Brain microvascular endothelial cell (primary cell): ENCODE measurements at places on chromosomes 3 and 15.

- no peak for DNase-seq
Measured at GRCh38 chr3:129001806-129002572, 885 bp downstream of the EFCC1 start.

DNA sequence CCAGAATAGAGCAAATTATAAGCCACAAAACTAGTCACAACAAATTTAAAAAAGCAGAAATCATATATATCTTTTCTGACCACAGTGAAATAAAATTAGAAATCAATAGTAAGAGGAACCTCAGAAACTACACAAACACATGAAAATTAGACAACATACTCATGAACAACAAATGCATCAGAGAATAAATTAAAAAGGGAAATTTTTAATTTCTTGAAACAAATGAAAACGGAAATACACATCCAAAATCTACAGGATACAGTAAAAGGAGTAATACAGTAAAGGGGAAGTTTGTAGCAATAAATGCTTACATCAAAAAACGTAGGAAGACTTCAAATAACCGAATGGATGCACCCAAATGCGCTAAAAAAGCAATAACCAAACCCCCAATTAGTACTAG is 19.2 kb downstream of the NME9 start:
- no peak for DNase-seq

DNA sequence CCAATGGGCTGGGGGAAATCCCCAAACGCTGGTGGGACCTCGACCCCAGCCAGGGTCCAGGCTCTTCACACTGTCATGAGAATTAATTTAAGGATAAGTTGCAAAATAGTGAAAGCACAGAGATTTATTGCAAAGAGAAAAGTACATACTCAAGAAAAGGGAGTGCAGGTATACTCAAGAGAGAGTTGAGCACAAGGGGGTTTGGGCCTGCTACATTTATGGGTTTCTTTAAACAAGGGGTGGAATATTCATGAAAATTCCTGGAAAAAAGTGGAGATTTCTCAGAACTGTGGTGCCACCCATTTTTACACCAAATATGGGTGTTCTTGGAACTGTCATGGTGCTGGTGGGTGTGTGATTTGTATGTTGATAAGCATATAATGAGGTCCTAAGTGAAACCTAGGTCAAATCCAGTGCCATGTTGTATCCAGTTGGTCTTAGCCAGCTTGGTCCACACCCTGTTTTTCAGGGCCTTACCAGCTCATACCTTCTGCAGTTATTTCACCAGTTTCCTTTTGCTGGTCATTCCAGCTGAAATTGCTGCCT is 32.6 kb upstream of the NEO1 start:
- DNase-seq = no peak

DNA sequence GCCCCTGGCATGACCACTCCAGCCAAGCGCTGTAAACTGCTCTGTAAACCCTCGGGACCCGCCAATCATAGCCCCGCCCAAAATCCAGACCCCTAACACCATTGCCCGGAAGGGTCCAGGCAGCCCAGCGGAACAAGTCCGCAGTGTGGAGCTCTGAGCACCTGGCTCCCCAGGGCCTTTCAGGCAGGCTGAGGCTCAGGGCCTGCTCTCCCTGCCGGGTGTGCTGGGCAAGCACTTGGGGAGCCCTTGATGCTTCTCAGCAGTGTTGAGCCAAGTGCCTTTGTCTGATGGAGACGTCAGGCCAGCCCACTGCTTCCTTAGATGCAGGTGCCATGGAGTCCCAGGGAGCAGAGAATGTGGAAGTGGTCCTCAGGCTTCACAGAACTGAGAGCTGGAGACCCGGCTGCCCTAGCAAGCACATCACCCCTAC is 106.2 kb downstream of the TLE3 start:
- DNase-seq = no peak

DNA sequence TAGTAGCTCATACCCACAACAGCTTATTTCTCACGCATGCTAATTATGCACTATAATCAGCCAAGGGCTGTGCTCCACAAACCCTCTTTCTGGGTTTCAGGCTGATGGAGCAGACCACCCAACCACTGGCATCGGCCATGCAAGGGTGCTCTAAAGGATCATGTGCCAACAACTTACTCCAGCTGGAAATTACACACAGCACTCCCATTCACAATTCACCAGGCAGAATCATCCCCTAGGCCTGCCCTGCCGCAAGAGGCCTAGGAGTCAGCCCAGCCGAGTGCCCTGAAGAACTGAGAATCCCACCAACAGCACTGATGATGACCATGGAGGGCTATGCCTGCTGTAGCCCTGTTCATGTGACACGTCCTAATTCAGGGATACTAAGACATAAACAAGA is 216.2 kb upstream of the CHRNA7 start:
- DNase-seq = no peak

GRCh38 chr15:77015646-77016320 is 20.9 kb downstream of the PSTPIP1 start:
- no peak for DNase-seq

- DNase-seq = no peak
Measured at GRCh38 chr3:16260046-16260445, 4.7 kb downstream of the DPH3 start.

GRCh38 chr3:195131176-195131575 is 139.8 kb downstream of the XXYLT1 start:
- no peak for DNase-seq

DNA sequence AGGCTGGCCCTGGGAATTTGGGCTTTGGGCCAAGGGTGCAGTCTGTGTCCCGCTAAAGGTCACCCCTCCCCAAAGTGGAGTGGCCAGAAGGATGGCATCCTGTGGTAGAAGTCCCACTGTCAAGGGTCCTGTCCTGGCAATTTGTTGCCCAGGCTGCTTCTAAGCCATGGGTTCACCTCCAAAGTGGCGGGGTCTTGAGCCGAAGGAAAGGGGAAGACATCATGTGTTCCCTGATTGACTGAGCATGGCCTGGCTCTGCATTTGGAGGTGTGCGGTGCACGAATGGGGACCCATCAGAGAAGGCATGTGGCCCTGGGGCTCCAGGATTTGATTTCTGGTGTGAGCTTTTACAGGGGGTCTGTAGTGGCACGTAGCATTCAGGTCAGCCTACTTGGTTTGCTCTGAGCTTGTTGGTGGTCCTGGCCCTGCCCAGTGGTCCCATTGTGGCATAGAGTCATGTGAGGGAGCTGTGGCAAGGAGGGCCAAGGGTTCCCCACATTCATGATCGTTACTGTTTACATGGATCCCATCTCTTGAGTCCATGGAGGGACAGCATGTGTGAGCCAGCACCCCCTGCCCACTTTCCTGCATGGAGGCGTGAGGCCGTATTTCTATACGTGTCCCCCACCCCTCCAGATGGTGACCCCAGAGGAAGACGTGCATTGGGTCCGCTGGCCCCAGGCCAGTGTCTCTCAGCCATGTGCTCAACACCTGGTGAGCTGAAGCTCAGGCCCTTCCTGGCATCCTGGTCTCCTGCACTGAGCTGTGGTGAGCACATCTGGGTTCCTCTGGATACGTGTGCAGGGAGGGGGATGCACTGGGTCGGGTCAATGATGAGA is 225.1 kb downstream of the SNRPN start:
- no peak for DNase-seq

GRCh38 chr3:12181806-12182205 is 23.1 kb upstream of the TIMP4 start:
- no peak for DNase-seq

DNA sequence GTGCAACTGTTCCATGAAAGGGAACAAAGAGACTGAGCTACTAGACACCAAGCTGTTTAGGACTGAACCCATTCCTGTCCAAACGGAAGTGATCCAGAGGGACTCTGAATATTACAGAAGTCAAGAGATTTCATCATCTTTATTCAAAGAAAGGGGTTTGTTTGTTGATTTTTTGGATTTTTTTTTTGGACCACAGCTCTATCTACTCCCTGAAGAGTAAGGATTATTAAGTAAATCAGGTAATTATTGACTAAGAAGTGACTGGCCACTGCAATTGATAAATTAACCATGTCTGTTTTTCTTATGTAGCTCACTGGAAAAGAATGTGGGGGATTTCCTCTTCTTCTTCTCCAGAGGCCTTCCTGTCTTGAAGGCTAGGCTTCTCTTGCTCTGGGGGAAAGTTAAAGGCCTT is 146.6 kb upstream of the TPM1 start:
- peak; percentile 59 for DNase-seq

- no peak for DNase-seq
Measured at GRCh38 chr15:33157371-33158037, 37.0 kb downstream of the FMN1 start.

DNA sequence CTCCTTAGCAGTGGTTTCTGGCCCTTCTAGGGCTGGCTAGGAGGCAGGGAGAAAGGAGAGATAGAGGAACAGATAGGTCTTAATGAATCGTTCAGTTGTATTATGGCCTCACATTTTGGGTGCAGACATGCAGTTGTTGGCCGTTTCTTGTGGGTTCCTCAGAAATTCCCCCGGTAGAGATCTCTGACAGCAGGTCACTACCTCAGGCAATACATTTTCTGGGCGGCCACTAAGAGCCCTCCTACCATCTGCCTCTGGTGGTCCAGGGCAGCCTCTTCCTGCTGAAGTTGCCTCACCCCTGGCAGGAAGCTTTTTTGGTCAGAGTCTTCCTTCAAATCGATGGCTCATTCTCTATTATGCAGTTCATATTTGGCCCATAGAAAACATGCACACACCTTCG is 266.1 kb downstream of the SV2B start:
- DNase-seq = no peak

- DNase-seq = no peak
Measured at GRCh38 chr15:83118291-83118827, 10.9 kb downstream of the TM6SF1 start.

DNA sequence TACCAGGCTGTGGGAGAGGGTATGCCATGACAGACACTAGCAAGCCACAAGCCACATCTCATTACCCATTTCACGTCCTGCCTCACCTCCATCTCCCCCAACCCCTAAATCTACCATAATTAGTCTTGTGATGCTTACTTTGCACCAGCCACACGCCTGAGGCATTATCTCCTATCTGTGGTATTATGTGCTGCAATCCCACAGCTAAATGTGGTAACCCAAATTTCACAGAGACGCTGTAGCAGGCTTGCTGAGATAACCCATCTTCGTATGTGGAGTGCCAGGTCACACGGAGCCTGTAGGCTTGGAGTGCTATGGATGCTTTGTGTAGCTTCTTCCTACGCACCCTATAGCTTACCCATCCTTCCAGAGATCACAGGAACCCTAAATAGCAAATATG is 256.7 kb upstream of the KCNH8 start:
- DNase-seq = no peak

DNA sequence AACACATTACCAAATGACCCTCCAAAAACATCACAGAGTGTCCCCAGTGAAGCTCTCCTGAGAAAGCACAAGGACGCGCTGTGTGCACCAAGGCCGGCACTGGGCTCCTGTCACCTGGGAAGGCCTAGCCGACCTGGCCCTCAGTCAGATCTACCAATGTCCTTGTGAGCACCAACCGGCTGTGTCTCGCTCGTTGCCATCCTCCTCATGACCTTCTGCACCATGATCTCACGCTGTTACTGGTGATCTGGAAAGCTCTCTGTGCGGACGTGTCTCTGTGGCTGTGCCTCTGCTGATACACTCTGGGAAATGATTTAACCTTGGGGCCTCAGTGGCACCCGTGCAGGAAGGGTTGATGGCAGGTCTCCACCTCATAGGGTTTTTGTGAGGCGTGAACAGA is 24.2 kb downstream of the ZXDC start:
- DNase-seq = no peak
